ENCODE measurements at places on chromosomes 3 and 15.

DNA sequence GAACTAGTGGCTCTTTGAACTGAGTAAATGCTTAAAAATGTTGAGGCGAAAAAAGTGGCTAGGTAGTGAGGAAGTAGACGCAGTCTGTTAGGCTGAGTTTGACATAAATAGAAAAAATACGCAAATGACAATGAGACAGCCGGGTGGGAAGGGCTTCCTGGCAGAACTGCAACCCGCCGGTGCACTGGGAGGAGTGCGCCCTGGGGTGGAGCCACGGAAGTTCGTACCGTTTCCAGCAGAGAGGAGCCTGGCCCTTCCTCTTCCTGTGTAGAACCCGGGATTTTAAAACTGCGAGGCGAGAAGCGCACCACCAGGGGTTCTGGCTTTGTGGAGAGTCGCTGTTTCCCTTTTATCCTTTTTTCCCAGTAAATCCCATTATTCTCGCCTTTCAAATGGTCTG, 602.6 kb downstream of the PYDC2 start:
- no peak for DNase-seq

DNA sequence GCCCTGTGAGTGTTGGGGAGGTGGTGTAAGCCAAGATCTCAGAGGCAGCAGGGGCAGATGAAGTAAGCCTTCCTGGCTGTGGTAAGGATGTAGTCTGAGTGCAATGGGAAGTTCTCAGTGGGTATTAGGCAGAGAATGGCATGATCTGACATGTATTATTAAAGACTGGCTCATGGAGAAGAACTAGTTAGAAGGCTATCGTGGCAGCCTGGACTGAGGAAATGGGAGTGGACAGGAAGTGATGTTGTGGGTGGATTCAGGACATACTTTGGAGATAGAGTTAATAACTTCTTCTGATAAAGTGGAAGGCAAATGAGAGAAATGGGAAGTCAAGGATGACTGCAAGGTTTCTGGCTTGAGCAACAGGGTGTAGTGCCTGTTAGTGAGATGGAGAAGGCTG, 250.9 kb upstream of the CFAP20DC start:
- no peak for DNase-seq

DNA sequence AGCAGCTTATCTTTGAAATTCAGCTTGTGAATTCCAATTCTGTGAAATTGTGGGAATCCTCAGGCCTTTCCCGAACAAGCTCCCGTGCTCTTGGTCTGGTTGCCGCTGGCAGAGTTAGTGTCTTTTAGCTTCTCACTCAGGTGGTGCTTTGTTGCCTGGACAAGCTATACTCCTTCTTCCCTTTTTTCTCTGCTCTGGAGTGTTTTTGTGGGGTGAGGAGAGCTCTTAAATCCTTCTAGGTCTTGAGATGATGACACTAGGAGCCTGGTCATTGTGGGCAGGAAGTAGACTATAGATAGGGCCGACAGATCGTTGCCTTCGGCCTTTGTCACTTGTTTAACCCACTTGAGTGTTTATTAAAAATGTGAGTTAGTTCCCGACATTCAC, 93.8 kb downstream of the SLCO3A1 start:
- DNase-seq = no peak

- no peak for DNase-seq
These were observed 191.6 kb upstream of the TOPAZ1 start for GRCh38 chr3:44050101-44050500.

DNA sequence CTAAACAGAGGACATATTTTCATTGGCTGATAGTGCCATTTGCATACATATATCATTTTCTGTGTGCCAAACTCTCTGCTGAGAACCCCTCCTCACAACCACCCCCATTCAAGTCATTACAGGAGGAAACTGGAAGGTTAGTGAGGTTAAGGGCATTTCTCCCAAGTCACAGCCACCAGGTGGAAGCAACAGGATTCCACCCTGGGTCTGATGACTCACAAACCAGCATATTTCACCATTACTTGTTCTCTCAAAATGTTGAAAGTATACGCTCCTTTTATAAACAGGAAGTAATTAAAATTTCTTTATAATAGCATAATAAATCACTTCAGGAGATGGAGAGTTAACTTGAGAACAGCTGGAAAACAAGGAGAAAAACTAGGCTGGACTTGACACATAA, 398.6 kb upstream of the WNT5A start:
- no peak for DNase-seq

DNA sequence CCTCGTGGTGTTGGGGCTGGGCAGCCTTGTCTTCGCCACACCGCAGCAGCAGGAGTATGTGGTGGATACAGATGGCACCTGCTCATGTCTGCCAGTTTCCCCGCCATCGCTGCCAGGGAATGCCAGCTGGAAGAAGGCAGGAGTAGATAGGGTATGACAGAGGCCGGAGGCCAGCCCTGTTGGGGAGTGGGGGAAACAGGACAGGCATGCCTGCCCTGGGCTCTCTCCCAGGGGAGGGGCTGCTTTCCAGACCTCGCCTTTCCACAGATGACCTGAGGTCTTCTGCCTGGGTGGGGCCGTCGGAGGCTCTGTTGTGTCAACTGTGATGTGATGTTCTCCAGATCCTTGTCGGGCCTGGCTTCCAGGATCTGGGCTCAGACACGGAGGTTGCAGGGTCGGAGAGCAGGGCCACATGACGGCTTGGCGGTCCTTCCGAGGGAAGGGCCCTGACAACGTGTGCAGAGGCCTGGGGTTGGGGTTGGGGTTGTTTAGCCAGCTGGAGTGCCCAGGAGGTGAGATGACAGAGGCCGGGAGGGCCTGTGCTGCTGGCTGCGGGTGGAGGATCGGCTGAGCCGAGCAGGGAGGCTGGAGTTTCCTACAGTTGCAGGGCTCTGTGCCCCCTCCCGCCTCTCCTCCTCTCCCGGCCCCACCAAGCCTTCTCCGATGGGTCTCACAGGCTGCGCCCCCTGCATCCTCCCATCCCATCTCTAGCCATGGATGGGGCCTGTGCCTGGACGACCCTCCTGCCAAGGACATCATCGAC, 102.0 kb downstream of the TBC1D2B start:
- no peak for DNase-seq

DNA sequence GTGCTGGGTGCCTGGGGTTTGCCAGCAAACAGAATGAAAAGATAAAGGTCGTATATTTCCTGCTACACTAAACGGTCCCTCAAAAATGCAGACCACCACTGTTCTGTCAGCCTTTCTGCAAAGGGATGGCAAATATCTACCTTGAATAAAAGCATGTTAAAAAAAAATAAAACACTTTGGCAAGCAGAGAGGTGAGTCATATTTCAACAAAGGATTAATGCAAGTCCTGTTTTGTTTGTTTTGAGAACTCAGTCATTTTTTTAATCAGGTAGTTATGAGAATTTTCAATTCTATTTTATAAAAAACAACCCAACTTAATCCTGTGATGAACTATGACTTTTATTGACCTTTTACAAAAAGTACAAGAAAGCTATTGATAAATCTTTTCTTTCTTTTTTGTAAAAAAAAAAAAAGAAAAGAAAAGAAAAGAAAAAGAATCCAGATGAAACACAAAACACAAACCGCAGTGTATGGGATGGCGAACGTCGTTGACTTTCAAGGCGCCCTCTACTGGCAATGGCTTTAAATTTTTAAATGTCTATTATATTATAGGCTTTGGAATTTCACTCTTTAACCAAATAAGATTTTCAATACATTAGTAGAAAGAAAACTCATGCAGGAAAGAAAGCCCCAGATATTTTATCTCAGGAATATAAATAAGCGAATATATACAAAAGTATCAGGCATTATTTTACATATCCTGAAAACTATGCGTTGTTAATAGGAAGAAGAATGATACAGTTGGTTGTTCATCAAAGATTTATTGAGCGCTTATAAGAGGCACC, 87.8 kb downstream of the NCEH1 start:
- DNase-seq = peak; percentile 54

- no peak for DNase-seq
These were observed 255.8 kb downstream of the SLCO3A1 start for GRCh38 chr15:92109191-92109873.

DNA sequence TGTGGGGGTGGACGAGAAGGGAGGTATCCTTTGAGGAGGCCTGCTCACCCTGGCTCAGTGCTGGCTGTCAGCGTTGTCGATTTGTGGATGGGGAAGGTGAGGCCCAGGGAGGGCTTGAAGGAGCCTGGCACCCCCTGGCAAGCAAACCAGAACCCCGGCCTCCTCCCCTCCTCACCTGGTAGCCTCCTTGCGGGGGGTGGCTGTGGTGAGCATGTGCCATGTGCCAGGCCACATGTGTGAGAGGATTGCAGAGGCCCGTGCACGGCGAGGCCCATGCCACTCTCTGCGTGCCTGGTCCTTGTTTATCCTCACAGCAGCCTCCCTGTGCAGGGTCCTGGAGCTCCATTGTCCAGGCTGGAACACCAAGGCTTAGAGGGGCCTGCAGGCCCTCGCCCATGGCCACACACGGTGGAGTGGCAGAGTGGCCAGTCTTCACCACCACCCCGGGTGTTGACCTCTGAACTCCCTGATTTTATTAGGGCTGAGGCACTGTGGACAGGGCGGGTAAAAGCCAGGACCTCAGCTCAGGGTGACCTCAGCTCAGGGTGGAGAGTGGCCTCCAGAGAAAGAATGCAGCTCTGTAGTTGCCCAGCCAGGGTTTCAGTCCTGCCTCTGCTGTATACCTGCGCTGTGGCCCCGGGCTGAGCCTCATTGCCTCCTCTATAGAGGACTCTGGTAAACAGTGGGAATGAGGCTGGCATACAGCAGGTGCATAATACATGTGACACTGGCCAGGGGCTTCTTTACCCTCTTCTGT, 29.1 kb downstream of the HDAC11 start:
- DNase-seq = no peak

- no peak for DNase-seq
These were observed 78.4 kb downstream of the SPSB4 start for GRCh38 chr3:141129541-141130011.

- no peak for DNase-seq
These were observed 4.5 kb downstream of the ARPC4 start for GRCh38 chr3:9797196-9797945.

- no peak for DNase-seq
These were observed 82.4 kb upstream of the VGLL4 start for GRCh38 chr3:11726146-11726545.

- no peak for DNase-seq
These were observed 630 bp downstream of the KIF15 start for GRCh38 chr3:44762170-44762677.

- no peak for DNase-seq
These were observed 93.7 kb upstream of the BOC start for GRCh38 chr3:113117511-113118234.

GRCh38 chr3:177145381-177145780, 51.9 kb downstream of the TBL1XR1 start:
- DNase-seq = no peak

DNA sequence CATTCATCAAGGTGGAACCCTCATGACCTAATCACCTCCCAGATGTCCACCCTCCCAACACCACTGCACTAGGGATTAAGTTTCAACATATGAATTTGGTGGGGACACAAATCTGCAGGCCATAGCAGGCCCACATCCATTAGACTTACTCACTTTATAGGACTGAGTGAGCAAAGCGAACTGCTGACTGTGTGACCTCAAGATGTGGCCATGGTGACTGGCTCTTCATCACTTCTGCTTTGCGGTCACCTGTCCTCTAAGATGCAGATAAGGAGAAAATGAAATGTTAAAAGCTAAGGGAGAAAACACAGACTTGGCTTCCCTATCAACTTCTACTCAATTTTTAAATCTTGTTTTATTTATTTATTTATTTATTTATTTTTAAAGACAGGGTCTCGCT, 14.5 kb upstream of the DCP1A start:
- DNase-seq = no peak

DNA sequence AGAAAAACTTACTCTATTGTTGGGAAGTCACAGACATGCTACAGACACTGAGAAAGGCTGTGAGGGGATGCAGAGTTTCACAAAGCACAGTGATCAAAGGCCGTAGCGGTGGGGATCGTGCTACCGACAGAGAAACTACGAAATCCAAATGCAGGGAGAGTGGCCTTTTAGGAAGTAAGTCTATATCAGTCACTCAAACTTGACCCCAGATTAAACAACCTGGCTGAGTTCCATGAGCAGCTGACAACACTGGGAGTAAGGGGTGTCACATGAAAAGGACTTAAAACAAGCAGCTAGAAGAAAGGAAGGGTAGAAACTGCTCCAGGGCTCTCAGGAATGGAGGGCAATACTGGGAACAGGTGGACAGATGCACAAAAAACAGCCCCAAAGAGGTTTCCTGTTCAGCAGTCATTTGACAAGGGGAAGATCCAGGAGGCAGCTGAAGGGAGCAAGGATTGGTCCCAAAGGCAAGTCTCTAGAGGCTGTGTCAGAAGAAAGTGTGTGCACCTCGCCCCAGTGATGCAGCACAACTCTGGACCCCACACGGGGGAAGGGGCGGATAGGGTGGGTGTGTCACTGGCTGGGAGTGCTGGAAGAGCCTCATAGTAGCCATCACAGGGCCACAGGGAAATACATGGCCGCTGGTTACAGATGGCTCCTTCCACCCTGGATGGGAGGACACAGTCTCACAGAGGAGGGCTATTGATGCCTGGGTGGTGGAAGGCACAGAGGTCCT, 20.3 kb upstream of the HDAC11 start:
- no peak for DNase-seq

DNA sequence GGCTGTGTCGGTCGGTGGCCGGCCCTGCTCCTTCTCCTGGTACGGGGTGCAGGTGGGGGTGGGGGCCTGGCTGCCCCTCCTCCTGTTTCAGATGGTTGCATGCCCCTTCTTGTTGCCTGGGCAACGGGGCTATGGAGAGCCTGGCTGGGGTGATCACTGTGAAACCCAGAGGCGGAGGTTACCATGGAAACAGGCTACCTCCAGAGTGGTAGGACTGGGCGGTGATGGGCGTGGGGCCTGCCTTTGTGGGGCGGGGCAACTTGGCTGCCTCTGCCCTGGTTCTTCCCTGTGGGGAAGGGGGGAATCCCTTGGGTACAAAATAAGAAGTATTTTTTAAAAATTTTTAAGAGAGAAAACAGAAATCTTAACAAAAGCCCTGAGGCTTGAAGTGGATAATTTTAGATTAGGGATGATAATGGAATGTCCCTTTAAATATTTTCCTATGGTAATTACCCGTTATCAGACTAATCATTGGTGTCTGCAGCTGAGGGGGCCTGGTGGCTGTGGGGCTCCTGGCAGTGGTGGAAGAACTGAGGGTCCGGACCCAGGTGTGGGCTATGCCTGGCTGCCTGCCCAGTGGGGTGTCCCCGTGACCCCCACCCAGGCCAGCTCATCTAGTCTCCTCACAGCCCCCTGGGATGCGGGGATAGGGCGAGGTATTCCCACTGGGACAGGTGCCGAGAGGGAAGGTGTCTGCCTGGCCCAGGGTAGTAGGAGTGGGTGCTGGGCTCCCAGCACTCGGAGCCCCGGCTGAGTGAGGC, 32.5 kb downstream of the PLXNA1 start:
- DNase-seq = no peak

GRCh38 chr3:192302721-192303120, 424.6 kb downstream of the FGF12 start:
- DNase-seq = no peak

DNA sequence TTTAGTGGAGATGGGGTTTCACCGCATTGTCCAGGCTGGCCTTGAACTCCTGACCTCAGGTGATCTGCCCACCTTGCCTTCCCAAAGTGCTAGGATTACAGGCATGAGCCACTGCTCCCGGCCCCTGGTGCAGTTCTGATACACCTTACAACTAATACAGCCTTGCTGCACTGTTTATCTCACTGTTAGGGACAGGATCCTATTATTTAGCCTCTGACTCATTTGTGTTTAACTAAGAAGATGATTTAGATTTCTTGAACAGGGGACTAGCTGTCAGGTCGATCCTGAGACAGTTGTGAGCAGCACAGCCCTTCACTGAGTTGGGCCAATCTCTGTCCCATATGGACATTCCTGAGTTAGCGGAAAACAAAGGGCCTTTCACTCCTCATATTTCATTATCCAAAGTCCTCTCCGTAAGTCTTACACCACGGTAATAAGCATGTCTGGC, 19.2 kb downstream of the GYG1 start:
- DNase-seq = no peak

Measured in CD4-positive, alpha-beta T cell treated with Interleukin-10 for 1 hour (primary cell).